GM13976 (cell line): ENCODE measurements at places on chromosomes 7 and 10.
A peak's percentile ranks its signal among the peaks of the same experiment; 100 is the strongest.

DNA sequence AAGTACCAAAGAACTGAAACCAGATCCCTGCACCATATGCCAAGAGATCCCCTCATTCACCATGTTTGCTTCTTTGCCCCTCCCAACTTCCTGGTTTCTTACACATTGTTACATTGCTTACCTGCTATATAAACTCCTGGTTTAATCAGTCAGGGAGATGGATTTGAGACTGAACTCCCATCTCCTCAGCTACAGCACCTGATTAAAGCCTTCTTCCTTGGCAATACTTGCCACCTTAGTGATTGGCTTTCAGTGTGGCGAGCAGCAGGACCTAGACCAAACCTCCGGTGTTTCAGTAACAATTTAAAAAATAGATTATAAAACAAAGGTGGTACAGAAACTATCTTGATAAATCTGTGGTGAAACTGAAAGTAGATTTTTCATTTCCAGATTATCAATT lies 122.6 kb downstream of the ST7 start:
- DNase-seq, result no peak

- no peak for DNase-seq
These were observed 48.3 kb upstream of the PAX2 start for GRCh38 chr10:100697070-100697469.

- peak; percentile 86 for DNase-seq
These were observed 16.9 kb downstream of the TCAF1 start for GRCh38 chr7:143884969-143885559.

GRCh38 chr7:130566168-130566897 lies 74.4 kb downstream of the MEST start:
- DNase-seq, result no peak

DNA sequence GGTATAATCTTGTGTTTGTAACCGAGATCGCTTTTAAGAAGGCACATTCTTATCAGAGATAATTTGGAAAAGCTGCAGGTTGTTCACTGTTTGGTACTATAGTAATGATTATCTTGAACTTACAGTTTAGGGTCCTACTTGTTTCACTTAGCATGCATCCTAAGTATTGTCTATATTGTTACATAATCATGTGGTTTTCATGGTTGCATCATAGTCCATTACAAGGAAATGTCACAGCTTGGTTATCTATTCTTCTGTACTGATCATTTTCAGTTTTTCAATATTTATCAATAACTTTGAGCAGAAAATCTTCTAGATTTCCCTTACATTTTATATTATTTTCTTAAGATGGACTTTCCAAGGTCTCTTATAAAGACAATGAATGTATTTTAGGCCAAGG lies 116.3 kb downstream of the PLPP4 start:
- no peak for DNase-seq

- DNase-seq, result no peak
These were observed 30.9 kb upstream of the KLHL7 start for GRCh38 chr7:23074443-23075261.

DNA sequence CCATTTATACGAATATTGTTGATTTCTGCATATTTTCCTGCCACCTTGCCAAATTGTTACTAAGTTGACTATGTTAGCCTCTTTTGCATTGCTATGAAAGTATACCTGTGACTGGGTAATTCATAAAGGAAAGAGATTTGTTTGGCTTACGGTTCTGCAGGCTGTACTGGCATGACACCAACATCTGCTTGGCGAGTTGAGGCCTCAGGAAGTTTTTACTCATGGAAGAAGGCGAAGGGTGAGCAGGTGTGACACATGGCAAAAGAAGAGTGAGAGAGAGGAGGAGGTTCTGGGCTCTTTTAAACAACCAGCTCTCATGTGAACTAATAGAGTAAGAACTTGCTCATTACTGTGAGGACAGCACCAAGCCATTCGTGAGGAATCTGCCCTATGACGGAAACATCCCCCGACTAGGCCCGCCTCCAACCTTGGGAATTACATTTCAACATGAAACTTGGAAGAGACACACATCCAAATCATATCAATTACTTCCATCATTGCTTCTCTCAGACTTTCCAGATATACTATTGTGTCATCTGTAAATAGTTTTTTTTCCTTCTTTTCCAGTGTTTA lies 8.4 kb downstream of the RALA start:
- no peak for DNase-seq

DNA sequence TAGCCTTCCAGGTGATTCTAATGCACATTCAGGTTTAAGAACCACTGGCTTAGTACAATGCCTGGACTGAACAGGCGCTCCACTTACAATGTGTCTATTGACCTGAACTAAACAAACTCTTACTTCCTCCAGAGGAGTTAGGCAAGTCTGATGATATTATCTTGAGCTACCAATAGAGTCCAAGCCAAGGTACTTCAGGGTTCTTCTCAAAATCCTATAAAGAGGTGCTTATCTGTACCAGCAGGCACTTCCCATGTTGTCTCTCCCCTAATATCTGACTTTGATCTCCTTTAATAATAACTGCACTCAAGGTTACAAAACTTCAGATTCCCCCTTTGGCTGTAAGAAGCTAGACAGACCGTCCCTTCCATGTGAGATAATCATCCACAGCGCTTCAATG lies 157.0 kb upstream of the SVIL start:
- no peak for DNase-seq

DNA sequence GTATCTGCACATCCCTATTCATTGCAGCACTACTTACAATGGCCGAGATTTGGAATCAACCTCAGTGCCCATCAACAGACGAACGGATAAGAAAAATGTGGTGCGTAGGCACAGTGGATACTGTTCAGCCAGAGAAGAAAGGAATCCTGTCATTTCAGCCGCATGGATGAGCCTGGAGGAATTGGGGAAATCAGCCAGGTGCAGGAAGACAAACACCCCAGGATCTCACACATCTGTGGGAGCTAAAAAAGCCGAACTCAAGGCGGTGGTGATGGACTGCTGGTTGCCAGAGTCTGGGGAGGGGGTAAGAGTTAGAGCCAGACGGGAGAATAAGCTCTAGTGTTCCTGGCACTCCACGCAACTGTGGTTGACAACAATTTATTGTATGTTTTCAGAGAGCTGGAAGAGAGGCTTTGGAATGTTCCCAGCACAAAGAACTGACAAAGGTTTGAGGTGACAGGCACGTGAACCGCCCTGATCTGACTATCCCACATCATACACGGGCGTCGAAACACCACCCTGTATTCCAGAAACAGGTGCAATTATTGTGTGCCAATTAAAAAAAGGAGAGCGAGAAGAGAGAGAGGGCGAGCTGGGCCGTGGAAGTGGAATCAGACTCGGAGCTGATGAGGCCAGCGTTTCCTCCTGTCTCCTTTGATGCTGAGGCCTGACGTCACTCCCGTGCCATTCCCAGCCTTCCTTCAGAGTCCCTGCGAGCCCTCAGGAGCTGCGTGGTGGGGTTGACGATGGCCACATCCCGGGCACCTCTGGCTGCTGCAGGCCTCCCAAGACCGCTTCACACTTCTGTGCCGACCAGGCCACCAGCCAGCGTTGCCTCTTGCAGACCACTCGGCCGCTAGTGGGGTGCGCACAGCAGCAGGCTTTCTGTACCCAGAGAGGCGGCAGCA lies 189.5 kb downstream of the DNAJB6 start:
- no peak for DNase-seq

DNA sequence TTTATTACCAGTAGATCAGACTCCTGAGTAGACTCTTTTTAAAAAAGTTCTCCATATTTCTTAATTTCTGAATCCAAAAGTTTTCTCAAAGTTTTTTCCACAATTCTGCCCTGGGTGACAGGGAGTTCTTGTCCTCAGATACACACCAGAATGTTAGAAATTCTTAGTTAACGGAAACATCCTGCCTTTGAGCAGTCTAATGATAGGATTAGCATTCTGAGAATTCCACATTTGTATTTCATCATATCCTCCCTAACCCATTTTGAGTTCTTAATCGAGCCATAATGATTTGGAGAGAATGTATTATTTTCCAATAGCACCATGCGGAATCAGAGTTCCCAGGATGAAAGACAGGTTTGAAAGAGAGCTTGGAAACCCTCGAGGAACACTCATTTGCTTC lies 28.9 kb upstream of the MRPS33 start:
- DNase-seq, result no peak

GRCh38 chr7:93943816-93944540 lies 22.4 kb downstream of the GNG11 start:
- DNase-seq, result no peak

DNA sequence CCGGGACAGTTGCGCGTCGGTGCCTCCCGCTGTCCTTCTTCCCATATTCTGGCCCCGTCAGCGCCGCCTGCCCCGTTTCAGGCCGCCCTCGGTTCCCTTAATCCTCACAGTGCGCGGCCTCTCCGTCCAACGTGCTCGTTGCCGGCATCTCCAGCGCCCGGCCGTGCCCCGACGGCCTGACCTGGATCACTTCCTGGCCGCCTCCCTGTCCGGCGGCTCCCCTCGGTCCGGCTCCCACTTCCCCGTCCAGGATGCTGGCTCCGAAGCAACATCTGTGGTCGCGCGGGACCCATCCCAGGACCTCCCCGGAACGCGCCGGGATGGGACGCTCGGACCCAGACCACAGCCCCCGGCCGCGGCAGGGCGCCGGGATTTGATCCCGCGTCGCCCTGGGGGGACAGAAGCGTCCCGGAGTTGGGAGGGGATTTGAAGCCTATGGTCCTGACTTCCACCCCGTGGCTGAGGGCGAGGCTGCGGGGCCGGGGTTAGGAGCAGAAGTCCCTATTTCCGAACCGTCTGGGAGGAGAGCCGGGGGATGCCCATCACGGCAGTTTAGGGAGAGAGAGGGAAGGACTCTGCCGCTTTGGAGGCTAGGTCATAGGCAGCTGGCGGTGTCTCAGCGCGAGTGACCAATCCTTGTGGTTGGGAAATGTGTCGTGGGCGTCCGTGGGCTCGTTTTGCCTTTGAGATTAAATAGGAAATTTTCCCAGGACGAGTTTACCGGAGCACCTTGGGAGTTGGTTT lies 53.8 kb downstream of the KCTD7 start:
- peak; percentile 62 for DNase-seq

DNA sequence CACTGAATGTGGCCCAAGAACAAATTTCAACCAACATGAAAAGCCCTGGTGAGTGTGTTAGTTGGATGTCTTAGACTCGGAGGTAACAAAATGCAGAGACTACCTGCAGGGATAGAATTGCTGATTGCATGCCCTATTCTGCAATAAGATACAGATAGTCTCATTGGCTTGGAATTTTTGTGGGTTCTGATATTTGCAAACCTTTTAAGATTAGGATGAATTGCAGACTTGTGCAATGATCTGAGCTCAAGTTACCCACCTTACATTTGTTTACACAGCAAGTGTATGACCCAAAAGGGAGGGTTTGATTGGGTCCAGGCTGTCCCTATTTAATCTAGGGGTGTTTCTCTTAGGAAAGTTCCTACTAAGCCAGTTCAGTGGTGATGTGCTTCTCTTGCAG lies 45.4 kb downstream of the GPR37 start:
- no peak for DNase-seq

DNA sequence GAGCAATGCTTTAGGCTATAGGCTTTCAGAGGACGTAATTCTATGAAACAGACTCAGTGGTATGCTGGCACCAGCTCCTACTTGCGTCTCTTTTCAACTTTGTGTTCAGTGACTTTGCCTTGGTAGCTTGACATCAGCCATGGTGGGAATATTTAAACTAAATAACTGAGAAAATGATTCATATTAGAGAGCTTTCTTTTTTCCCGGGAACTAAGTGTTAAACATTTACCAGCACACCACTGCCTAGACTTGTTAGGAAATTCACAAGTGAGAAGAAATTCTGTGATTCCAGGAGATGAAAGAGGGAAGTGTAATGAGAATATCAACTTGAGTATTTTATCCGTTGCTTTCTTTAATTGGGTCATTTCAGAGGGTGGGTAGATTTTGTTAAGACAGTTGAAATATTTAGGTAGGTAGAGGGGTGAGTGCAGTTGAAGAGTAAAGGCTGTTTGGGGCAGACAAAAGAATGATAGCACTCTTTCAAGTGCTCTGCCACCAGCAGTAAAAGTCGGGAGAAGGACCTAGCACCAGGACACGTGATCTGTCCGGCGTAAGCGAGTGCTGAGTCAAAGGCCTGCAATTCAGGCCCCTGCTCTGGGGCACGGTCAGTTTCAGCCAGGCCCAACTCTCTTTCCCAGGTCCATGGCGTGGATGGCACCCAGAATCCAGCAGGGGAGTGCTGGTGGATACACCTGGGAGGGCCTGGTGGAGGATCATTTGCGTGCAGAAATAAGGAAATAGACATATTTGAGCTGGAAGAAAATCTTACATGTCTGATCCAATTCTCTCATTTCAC lies 206.3 kb downstream of the SNX10 start:
- DNase-seq, result no peak

- DNase-seq, result no peak
These were observed 6.6 kb downstream of the AIFM2 start for GRCh38 chr10:70125918-70126552.

GRCh38 chr7:97418312-97418711 lies 300.8 kb downstream of the SDHAF3 start:
- DNase-seq, result no peak

DNA sequence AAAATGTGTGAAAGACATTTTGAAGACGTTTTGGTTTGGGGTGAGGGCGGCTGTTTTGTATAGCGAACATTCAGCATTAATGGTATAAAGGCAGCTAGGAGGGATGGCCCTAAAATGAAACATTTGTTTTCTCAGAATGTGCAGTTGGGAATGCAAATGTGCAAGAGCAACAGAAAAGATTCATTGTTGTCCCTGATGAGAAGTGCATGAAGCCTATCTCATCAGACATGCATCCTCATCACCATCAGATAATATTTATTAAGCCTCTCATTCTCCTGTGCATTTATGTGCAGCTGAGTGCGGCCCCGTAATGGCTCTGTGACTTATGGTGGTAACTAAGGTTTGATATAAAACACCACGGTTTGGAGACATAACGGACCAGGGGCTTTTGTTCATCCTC lies 199.5 kb downstream of the GFRA1 start:
- DNase-seq, result no peak

DNA sequence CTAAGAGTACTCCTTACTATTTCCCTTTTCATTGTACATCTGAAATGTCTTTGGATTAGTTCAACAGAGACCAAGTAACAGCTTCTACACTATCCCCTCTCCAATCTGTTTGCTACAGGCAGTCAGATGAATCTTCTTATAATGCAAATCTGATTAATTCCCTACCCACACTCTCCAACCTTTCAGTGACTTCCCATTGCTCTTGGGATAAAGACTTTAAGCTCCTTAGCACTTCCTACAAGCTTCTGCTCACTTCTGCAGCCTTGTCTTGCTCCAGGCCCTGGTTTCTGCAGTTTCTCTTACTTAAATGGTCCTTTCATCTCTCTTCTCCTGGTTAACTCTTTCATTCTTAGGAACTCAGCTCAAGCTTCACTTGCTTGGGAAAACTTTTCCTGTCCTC lies 65.2 kb upstream of the FEZF1 start:
- no peak for DNase-seq

- DNase-seq, result peak; percentile 55
These were observed 53.7 kb upstream of the KDM7A start for GRCh38 chr7:140230516-140230860.

DNA sequence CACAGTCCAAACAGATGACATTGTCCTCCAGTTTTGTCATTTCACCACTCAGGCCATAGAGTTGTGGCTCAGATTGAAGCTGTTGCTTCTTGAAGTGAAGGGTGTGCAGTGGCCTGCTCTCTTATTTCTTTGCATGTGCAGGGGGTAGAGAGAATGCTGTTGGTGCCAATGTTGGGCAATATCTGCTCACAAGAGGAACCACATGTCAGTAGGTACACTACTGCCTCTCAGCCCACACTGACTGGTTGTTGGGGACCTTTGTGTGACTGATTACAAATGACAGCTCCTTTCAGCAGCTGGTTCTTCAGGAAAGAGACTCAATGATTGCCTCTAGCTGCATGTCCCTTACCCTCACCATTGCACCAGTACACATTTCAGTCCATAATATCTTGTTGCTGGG lies 21.9 kb upstream of the SFTPA1 start:
- DNase-seq, result no peak

GRCh38 chr7:137642472-137642871 lies 204.3 kb downstream of the DGKI start:
- no peak for DNase-seq
